ENCODE measurements at places on chromosomes 1 and 21.

GRCh38 chr1:54275349-54275748, 75.4 kb downstream of the MRPL37 start:
- DNase-seq: peak; percentile 36

- DNase-seq: no peak
These were observed 8.0 kb downstream of the KIAA1614 start for GRCh38 chr1:180920702-180921101.

DNA sequence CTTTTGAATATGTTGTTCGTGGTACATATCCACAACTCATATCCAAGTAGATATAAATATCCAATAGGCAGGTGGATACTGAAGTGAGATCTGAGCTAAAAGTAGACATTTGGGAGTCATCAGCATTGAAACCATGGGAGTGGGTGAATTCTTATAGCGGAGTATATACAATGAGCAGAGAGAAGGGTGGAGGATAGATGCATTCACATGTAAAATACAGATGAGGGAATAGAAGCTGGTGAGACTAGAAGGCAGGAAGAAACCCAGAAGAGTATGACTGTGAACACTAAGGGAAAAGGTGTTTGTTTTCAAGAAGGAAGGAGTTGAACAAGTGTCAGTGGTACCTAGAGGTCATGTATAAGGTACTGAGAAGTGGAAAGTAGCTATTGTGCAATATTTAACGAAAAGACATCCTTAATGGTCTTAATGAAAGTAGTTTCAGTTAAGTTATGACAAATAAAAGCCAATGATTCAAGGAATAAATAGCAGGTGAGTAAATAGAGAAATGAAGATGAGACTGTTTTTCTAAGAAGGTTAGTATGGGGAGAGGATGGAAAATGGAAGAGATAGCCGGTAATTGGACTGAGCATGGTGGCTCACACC, 181.6 kb upstream of the CACYBP start:
- no peak for DNase-seq

- DNase-seq: no peak
These were observed 452.9 kb upstream of the CXADR start for GRCh38 chr21:17059936-17060335.

DNA sequence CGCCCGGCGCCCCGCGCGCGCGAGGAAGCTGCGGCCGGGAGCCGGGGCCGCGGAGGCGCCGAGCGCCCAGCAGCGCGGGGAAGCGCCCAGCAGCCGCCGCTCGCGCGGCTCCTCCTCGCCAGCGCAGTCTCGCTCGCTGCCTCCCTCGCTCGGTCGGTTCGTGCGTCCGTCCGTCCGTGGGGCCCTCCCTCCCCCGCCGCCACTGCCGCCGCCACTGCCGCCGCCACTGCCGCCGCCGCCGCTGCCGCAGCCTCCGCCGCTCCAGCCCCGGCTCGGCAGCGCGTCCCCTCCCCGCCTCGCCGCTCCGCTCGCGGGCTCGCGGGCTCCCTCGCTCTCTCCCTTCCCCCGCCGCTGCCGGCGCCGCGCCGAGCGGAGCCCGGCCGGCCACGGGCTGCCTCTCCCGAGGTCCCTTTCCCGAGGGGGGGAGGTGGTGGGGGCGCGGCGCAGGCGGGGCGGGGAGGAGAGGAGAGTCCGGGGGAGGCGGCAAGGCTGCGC, at the start of gene KCND3:
KCND3 (minus strand) TSS at position 138 of the 495 bp plus-strand sequence.
- no peak for DNase-seq

GRCh38 chr1:172469717-172470116, 25.8 kb upstream of the PIGC start:
- no peak for DNase-seq

- DNase-seq: no peak
These were observed 415.4 kb downstream of the TTLL7 start for GRCh38 chr1:83583351-83584014.

DNA sequence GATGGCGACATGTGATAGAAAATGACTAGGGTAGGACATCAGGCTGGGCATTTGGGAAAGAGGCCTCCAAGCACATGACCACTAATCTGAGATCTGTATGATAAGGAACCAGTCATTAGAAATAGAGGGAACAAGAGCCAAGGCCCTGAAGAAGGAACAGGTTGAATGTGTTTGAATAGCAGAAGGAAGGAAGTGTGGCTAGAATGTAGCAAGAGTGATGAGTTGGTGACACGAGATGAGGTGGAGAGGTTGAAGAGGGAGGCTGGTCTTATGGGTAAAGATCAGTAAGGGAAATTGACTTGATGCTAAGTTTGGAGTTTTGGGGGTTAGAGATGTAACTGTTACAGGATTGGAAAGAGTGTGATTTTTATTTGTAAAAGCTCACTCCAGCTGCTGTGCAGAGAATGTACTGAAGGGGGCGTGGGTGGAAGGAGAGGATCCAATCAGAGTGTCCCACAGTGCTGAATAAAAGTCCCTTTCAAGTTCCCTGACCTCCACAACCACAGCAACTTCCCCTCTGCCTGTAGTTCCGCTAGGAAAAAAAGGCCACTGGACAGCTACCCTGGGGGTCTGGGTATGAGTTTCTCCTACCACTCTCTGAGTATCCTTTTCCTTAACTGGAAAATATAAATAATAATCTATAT, 295.0 kb downstream of the OMA1 start:
- no peak for DNase-seq

- DNase-seq: no peak
These were observed 275.6 kb upstream of the ADGRL2 start for GRCh38 chr1:81525085-81525484.

GRCh38 chr1:44700573-44700972, 26.1 kb downstream of the ARMH1 start:
- no peak for DNase-seq

GRCh38 chr1:95006681-95007080, 66.1 kb downstream of the ALG14 start:
- no peak for DNase-seq

GRCh38 chr1:43531107-43531905, 623 bp downstream of the PTPRF start:
- no peak for DNase-seq

DNA sequence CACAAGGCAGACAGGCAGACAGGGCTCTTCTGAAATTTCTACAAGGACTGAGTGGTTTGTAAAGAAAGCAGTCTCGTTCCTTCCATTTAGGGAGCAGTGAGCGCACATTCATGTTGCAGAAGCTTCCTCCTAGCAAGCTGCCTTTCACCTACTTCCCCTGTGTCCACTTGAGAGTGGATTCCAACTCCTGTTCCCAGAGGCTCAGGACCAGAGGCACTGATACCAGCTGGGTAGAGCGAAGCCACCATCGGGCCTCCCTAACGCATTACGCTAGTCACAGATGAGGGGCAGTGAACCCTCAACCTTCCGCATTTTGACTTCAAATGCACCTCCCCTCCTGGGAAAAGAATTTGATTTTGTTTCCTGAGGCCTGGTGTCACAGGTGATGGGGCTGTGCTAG, 215.8 kb downstream of the SIPA1L2 start:
- no peak for DNase-seq

DNA sequence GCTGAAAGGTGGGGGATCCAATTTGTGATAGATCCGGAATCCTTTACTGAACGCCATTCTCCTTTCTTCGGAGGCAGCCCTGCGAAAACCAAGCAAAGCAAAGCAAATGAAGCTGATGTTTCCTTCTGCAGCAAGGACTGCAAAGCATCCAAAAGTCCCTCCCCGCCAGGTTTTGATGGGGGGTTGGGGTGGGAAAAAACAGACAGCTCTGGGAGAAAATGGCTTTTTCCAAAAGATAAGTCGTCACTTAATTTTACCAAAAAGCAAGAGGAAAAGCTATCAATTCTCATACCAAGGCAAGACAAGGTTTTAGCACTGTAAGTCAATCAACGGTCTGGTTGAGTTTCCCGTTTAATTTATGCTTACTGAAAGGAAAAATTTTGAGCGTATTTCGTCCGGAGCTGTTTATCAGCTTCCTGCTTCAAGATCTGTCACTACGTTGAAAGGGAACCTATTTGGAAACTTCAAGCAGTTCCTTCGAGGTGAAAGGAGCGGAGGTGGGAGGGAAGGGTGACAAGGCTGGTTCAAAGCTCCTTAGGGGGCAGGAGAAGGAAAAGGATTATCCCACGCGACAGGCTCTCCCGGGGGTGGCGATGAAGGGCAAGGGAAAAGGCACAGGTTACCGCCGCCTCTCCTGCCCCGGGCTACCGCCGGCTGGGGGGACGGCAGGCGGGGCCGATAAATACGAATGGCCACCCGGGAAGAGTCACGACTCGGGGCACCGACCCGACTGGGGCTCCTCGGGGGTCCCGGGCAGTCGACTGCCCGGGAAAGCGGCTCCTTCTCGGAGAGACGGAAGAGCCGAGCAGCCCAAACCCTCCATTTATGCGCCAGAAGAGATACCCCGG, 750 bp downstream of the SYNJ1 start:
- no peak for DNase-seq

- no peak for DNase-seq
These were observed 3.1 kb upstream of the CDC14A start for GRCh38 chr1:100349246-100349645.
